ENCODE measurements at places on chromosomes 11 and 22. TPM values are rescaled to one million over a fixed set of nuclear protein-coding genes. Genes with fewer than 3 reads are reported as not detected.

The BCL2L13 gene
- 38.3 TPM for total RNA-seq

The MMP1 gene
- total RNA-seq = not detected

The ACCS gene
- total RNA-seq = not detected

The LGALS12 gene
- not detected for total RNA-seq

Measured in OCI-LY7 (cell line).